ENCODE measurements at places on chromosomes 3 and 15. TPM values are rescaled to one million over a fixed set of nuclear protein-coding genes. Genes with fewer than 3 reads are reported as not detected.

DNA sequence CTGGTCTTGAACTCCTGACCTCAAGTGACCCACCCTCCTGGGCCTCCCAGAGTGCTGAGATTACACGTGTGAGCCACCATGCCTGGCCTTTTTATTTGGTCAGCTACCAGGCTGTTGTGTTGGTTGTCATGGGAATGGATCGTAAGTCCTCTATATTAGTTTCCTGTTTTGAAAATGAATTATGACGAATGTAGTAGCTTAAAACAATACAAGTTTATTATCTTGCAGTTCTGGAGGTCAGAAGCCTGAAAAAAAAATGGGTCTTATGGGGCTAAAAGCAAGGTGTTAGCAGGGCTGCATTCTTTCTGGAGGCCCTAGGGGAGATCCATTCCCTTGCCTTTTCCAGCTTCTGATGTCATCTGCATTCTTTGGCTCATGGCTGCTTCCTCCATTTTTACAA, 25.1 kb upstream of the HERC1 start:
- no peak for DNase-seq

- DNase-seq = no peak
Observed at GRCh38 chr3:195030791-195031321, 240.1 kb downstream of the XXYLT1 start.

DNA sequence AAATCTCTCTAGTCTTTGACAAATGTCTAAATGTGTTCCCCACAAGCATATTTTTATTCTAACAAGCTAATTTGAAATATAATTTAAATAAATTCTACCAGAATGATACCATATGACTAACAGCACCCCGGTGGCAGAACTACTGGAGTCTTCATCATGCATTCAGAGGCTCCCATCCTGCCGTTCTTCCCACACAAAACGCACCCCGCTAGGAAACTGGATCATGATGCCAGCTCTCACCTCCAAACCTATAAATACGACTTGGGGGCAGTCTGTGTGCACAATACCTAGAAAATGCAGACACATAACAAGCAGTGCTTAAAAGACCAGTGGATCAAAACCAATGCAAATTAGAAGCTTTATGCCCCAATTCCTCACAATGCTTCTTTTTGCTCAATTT, 8.5 kb downstream of the HOMER2 start:
- DNase-seq = no peak

- no peak for DNase-seq
Observed at GRCh38 chr15:88108991-88109390, 147.5 kb downstream of the NTRK3 start.

DNA sequence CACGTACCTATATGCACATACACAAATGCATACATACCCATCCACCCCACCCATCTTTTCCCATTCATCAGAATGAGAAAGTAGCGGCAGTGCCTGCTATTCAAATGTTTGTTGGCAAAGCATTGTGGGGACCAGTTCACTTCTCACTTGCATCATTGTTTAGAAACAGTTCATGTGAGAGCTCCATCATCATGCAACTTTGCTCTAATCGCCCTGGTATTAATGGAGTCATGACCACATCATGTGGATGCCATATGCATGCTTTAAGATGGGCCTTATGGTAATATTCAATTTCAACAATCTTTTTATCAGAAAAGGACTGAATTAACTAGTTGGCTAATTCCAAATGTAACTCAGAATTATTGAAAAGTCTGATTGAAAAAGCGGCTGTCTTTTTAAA, 80.5 kb downstream of the LRTM1 start:
- no peak for DNase-seq

DNA sequence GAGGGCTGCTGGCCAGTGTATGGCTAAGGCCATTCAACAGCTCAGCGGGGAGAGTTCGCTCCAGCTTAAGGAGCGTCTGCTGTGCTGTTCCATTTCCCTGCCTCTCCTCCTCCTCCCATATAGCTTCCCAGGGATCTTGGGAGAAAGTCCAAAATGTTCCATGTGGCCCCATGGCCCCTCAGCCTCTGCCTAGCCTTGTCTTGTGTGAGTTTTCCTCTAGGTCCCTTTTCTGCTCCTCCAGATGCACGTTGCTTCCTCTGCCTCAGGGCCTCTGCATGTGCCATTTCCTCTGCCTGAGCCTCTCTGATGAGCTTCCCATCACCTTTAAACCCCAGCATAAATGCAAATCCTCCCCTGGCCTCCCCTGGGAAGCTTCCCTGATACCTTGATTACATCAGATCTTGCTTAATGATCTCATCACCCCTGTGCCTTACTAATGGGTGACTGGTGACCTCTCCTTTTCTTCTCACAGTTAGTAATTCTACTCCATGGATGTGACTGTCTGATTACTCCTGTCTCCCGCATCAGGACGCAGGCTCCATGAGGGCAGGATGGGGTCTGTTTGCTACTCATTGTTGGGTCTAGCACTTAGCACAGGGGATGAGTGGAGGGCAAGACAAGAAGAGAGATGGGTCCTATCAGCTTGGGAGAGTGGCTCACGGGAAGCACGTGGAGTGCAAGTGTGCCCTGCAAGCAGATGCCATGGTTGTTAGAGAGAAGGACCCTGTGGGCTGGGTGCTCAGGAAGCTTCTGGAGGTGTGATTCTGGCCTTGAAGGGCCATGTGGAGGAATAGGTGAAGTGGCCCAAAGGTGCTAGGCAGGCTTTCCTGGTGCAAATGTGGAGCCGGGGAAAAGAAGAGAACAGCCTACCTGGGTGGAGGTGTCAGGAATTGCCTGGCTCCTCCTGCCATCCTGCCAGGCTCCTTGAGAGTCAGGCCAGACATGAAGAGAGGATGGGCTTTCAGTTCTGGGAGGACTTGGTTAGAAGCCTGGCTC, 23.8 kb downstream of the ITGA11 start:
- no peak for DNase-seq

DNA sequence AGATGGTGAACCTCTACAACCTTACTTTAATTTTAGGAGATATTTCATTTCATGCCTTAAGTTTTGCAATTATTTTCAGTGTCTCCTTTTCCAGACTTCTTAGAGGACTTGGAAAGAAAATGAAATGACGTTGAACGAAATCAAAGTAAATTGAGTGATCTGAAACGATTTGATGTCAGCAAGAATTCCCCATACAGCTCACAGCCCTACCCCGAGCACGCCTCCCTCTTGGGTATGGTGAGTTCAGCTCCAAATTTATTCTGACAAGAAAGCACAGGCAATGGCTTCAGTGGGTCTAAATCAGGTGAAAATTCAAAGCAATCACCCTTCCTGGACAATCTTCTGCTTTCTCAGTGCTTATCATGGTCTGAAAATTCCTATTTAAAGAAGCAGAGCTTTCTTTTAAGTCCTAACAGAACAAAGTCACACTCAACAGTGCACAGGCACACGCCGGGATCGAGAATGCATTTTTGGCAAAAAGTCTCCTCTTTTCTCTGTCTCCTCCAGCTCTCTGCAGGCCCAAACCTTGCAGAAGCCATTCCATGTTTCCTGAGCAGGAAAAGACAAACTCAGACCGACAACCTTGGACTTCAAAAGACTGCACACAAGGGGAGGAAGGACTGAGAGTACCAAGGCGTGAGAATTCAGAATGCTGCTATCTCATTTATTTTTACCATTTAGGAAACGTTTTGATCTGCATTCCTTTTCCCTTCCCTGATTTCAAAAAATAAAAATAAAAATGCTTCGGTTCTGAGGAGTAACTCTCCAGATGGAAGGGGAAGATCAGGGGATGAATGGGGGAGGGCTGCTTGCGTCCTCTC, 72.0 kb downstream of the CCNL1 start:
- DNase-seq = no peak

- DNase-seq = no peak
Observed at GRCh38 chr3:191500892-191501291, 39.9 kb downstream of the PYDC2 start.

DNA sequence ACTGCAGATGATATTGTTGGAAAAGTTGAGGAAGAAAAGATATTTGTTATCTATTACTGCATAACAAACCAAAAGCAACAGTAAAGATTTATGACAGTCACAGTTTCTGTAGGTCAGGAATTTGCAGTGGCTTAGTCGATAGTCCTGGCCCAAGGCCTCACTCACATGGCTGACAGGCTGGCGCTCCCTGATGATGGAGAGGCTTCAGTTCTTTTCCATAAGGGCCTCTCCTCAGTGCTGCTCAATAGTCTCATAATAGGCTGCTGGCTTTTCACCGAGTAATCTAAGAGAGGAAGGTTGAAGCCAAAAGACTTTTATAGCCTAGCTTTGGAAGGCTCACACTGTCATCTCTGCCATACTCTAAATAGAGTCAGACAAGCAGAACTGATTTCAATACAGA, 17.7 kb downstream of the IREB2 start:
- no peak for DNase-seq

GRCh38 chr3:52193065-52193464, 4.9 kb upstream of the ALAS1 start:
- no peak for DNase-seq

DNA sequence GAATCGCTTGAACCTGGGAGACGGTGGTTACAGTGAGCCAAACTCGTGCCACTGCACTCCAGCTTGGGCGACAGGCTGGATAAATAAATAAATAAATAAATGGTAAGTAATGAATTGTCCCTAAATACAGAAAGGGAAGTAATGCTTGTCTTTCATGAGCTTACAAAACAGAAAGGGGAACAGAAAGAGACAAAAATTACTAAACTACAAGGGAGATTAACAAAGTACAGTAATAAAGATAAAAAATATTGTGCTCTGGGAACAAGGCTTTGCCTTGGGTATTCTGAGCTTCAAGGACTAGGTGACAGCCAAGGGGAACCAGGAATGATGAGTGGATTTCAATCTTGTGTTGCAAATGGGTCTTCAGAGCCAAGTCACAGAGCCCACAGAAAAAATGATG, 9.2 kb upstream of the HLTF start:
- no peak for DNase-seq

DNA sequence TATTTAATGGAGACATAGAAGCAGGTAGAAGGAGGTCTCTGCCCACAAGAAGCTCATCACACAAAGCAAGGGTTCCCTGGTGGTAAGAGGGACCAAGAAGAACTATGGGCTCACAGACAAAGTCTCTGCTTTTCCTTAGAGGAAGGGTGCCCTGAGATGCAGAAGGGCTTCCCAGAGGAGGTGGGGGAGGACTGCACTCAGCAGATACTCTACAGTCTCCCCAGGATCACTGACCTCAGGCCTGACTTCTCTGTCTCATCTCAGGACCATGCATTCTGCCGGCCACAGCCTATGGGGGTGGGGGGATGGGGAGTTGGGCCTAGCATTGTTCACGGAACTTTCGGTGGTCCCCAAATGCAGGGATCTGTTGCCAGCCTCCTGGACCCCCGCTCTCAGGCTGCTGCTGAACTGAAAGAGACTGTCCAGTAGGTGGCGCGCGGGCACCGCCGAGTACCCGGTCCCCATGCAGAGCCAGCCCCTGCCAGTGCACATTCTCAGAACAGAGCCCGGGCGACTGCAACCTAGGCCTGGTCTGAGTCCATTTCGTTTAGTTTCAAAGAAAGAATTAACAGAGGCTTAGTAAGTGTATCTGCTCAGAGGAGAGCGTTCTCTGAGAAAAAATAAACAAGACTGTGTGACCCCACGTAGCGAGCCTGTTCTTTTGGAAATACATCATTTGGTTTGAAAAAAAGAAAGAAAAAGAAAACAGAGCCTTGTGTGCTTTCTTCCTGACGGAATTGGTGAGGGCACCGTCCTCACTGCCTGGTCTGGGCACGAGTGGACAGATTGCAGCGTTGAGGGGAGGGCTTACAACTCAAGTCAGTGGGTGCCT, 74.1 kb downstream of the LRTM1 start:
- DNase-seq = no peak

DNA sequence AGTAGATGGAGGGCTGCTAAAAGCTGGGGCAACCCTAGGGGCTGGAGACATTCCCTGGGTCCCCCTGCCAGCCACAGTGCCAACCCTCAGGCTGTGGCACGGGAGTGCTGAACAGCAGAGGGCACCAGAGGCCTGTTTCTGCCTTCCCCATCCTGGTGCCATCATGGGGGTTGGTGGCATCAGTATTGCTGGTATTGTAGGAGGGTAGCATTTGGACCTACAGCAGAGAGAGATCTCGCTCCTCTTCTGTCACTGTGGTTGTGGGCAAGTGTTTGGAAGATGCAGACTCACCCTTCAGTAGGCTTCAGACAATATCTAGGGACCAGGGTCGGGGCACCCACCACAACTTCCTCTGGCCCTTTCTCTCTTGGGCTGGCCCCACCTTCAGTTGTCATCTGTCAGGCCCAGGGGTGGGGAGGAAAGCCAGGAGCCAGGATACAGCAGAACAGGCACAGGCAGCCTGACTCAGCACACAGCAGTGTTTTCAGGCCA, 123.5 kb downstream of the RPLP1 start:
- peak; percentile 15 for DNase-seq

DNA sequence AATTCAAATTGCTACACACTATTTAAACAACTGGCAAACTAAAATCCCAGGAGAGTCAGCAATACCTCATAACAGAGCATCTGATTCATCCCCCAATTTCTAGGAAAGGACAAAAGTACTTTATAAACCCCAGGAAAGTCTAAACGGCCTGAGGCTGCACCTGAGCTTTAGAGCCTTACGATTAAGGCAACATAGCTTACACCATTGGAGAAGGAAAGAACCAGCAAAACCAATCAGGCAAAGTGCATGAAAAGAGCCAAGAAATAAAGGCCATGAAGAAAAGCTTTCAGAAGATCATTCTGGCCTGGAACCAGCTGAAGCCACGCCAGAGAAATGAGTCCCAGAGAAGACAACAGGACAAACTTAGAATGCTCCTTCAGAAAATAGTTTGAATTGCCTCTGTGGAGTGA, 48.1 kb downstream of the PTPN9 start:
- no peak for DNase-seq

GRCh38 chr15:68612979-68613740, 34.4 kb downstream of the CORO2B start:
- DNase-seq = no peak

- DNase-seq = no peak
Observed at GRCh38 chr3:123457841-123458240, 9.0 kb upstream of the ADCY5 start.

DNA sequence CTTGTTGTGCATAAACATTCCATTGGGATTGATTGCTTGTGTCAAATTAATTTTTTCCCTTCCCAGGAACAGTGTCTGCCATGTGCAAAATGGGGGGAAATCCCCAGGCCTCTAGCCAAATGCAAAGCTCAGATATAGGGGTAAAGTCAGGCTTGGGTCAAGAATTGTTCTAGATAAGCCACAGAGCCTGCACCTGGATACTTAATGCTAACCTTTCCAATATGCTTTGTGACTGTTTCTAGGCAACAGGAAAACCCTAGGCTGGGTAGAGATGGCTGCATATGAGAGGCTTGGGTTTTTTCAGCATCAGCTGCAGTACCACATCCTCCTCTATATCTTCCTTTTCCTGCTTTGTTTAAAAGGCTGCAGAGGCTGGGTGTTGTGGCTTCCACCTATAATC, 61.9 kb upstream of the ROPN1 start:
- no peak for DNase-seq

- no peak for DNase-seq
Observed at GRCh38 chr15:59995568-59996297, 8.4 kb upstream of the FOXB1 start.

- no peak for DNase-seq
Observed at GRCh38 chr15:85718271-85718971, 76.3 kb downstream of the KLHL25 start.

Gene PTX3
- 0.37 TPM for total RNA-seq

Gene NANOGP8
- total RNA-seq = not detected

Gene GPR149
- not detected for total RNA-seq

Gene GOLGA6L1
- not detected for total RNA-seq

Gene SEC22C
- 43.4 TPM for total RNA-seq

Gene TMEM158
- 25.8 TPM for total RNA-seq

All from HCT116 (cell line).